Activated CD4-positive, alpha-beta T cell treated with anti-CD3 and anti-CD28 coated beads, Interleukin-2, amount 10 ng/mL, durations not matched to agents 24 days and 14 days (primary cell): ENCODE measurements at places on chromosomes 13 and 19. TPM values are rescaled to one million over a fixed set of nuclear protein-coding genes. Genes with fewer than 3 reads are reported as not detected.

DNA sequence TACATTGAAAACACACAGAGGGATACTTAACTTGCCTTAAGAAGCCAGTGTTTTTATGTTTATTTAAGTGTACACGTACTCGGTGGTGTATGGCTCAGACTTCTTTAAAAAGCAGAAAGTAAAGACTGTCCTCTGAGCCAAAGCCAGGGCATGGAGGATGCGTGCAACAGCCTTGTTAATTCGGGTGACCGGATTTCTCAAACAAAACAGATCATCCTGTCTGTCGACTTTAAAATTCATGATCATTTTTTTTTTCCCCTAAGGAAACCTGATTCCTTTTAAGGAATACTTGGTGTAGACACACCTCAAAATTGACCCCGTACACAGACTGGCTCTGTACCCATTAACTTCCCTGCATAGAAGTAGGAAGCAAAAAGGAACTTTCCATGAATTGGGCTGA is 124.7 kb upstream of the RNF113B start:
- H3K4me3 ChIP-seq: no peak overlapping the region
- DNase-seq: no peak
- no peaks in the 10 kb centered on the region for H3K4me1 ChIP-seq
- peaks cover 4% of the 10 kb centered on the region for H3K27me3 ChIP-seq
- H3K27ac ChIP-seq: no peak overlapping the region

DNA sequence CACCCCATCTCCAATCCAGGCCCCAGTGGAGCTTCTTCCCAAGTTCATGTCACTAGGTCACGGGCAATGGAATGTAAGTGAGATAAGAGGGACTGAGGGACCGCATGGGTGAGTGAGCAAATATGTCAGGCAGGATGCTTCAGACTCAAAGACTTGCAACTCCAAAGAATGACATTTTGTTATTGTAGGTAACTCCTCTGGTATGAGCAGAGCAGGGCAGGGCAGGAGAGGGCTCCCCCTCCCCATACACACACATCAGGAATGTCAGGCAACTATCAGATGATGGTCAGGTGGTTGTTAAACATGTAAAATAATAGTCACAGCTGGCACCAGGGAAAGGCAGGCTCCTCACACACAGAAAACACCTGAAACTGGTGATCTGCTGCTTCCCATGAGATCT is 10.6 kb downstream of the ERVV-2 start:
- no peaks in the 10 kb centered on the region for H3K4me1 ChIP-seq
- no peaks in the 10 kb centered on the region for H3K27me3 ChIP-seq
- no peaks in the 10 kb centered on the region for H3K36me3 ChIP-seq
- DNase-seq: no peak

The CYP4F8 gene
- not detected in 2 replicates for total RNA-seq

The CD22 gene
- 3.4 and 4.1 TPM in 2 replicates for total RNA-seq

The ZNF787 gene
- total RNA-seq: 36.4 and 37.0 TPM in 2 replicates

DNA sequence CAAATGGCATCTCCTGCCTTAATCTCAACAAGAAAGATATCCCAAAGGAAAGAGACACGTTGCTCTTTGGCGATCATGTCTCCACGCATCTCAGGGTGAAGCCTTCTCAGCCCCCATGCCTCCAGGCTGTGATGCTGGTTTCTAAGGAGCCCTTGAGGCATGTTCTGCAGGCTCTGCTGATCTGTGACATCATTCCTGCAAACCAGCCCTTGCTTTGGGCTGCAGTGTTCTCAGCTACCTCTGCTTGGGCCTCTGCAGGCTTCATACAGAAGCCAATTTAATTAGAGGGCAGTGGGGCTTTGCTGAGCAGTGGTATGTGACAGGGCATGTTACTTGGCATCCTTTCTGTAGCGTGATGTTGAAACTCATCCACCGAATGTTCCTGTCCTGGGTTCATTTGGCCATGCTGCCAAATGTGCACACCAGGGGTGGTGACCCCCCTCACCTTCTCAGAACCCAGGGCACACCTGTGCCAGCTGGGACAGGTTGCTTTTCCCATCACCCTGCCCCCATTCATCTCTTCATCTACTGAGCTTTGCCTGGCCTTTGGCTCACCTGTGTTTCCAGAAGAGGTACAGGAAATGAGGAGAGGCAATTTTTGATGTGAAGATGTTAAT is 230.9 kb downstream of the TEX29 start:
- no peaks in the 10 kb centered on the region for H3K27me3 ChIP-seq
- no peak overlapping the region for H3K27ac ChIP-seq
- no peaks in the 10 kb centered on the region for H3K36me3 ChIP-seq
- H3K4me1 ChIP-seq: no peaks in the 10 kb centered on the region
- no peak for DNase-seq

The ZNF471 gene
- total RNA-seq: 0.09 and 0.19 TPM in 2 replicates

GRCh38 chr19:18915639-18916038 is 3.5 kb downstream of the COPE start:
- peak; percentile 74 for DNase-seq
- H3K4me3 ChIP-seq: no peak overlapping the region
- peaks cover 41% of the 10 kb centered on the region for H3K36me3 ChIP-seq
- peak overlapping the region; percentile 34 for H3K27ac ChIP-seq
- H3K4me1 ChIP-seq: peaks cover 28% of the 10 kb centered on the region

DNA sequence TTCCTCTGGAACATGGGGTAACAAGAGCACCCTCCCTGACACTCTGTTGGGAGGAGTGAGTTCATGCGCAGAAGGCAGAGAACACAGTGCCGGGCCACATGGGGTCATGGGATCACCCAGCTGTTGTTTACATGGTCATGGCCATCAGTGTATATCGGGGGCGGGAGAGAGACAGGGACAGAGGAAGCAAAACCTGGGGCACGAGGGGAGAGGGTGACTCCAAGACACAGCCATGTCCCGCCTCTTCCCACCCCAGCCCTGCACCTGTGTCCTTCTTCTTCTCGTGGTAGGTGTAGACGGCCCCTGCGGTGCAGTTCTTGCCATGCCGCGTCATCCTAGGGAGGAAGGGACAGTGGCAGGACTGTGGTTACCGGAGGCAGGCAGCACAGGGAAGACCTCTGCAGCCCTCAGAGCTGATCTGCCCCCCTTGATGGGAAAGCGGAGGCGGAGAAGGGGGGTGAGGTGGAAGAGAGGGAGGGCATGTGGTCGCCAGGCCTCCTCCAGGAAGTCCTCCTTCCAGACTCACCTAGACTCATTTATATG is 19.9 kb downstream of the NOSIP start:
- H3K27me3 ChIP-seq: no peaks in the 10 kb centered on the region
- peak overlapping the region; percentile 89 for H3K4me3 ChIP-seq
- H3K27ac ChIP-seq: peak overlapping the region; percentile 97
- DNase-seq: peak; percentile 84
- H3K4me1 ChIP-seq: peaks cover 74% of the 10 kb centered on the region
- H3K36me3 ChIP-seq: peaks cover 44% of the 10 kb centered on the region

DNA sequence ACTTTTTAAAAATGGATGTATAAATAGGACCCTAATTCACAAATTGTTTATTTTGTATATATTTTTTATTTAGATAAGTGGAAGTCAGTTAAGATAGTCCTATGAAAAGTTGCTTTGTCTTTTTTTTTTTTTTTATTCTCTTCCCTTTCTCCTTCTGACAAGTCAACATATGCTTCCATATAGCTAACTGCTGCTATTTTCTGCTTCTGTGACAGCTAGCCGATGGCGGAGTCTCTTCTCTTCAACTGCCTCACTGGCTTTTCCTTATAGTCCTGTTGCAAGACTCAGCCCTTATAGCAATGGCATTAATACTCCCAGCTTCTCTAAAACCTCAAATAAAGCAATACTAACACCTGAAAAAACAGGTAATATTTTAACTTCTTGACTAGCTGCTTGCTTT is 45.3 kb downstream of the SLAIN1 start:
- H3K4me3 ChIP-seq: no peak overlapping the region
- H3K27ac ChIP-seq: no peak overlapping the region
- H3K36me3 ChIP-seq: peaks cover 22% of the 10 kb centered on the region
- peaks cover 3% of the 10 kb centered on the region for H3K4me1 ChIP-seq
- DNase-seq: no peak
- no peaks in the 10 kb centered on the region for H3K27me3 ChIP-seq

DNA sequence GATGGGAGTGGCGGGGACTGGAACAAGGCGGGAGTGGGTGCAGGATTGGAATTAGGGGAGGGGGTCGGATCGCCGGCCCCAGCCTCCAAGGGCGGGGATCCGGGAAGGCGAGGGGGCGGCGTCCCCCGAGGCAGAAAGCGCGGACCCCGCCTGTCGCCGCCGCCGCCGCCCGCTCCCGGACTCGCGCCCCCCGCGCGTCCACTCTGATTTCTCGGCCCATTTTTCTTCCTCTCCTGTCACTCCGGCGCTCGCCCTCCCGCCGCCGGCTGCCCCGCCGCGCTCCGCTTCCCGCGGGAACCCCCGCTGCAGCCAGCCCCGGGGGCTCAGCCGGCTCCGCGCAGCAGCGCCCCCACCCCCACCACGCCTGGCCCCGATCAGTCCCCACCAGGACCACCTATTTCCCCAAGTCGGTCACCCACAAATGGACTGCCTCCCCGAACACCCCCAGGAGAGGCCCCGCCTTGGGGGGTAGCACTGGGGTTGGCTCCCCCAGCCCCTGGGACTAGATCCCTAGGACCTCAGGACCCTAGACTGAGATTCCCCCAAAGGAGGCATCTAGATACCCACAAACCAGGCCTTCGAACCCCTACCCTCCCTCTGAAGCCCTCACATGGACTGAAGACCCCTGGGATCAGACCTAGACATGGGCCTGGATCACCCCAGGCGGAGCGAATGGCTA is 12.6 kb upstream of the ERFL start:
- H3K4me3 ChIP-seq: peak overlapping the region; percentile 90
- H3K36me3 ChIP-seq: no peaks in the 10 kb centered on the region
- peak overlapping the region; percentile 89 for H3K27ac ChIP-seq

The CASP14 gene
- not detected in 2 replicates for total RNA-seq

- H3K27ac ChIP-seq: no peak overlapping the region
- peak overlapping the region; percentile 76 for H3K4me3 ChIP-seq
- peak; percentile 76 for DNase-seq
- H3K27me3 ChIP-seq: peaks cover 49% of the 10 kb centered on the region
- no peaks in the 10 kb centered on the region for H3K36me3 ChIP-seq
Measured at GRCh38 chr13:36431204-36432105, 840 bp upstream of the CCNA1 start.

DNA sequence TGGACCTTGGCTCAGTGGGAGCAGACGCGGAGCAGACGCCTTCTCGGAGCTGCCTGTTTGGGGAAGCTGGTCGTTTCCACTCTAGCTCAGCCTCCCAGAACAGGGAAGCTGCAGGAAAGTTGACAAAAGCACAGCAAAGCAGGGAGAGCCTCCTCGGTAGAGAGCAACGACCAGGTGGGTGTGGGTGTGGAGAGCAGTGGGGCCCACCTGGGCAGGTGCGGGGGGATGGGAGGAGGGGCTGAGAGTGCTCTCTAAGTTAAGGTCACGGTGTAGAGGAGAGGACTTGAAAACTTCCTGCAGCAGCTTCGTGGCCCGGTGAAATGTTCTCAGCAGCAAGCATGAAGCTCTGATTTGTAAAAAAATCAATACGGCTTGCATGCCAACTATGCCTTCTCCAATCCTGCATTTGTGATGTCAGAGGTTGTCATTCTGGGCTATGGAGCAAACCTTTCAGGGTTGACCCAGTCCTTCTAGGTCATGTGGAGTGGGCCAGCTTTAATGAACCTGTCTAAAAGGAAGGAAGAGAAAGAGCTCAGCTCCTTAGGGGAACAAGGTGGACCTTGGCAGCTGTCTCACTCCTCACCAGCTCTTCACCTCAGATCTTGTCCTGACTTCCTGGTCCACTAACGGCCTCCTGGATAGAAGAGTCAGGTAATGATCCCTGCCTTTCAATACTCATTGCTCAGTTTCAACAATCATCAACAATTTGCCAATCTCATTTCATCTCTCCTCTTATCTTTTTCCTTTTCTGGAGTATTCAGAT is 85.8 kb upstream of the UBL3 start:
- H3K4me3 ChIP-seq: peak overlapping the region; percentile 87
- peak overlapping the region; percentile 94 for H3K27ac ChIP-seq
- H3K4me1 ChIP-seq: peaks cover 46% of the 10 kb centered on the region
- no peaks in the 10 kb centered on the region for H3K36me3 ChIP-seq
- no peak for DNase-seq

DNA sequence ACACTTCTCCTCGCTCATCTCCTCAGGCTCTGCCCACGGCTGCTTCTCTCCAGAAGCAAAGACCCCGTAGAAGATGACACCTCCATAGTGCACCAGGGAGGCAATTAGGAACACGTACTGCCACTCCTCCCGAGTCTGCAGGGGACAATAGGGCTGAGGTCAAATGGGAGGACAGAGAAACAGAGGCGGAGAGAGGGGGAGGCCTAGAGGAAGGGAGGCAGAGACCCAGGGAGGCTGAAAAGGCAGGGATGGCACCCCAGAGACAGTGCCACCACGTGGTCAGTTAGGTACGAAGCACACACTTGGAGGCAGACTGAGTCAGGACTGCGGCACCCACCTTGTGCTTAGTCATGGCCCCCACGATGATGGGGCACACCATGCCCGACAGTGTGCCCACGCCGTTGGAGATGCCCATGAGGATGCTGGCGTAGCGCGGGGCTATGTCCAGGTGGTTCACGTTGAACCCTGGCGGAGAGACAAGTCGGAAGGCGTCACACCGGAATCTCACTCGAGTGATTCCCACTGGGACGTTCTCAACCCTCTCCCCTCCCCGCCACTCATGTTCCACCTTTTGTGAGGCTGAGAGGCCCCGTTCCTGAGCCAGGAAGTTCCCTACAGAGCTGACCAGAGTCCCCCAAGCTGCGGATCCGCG is 5.6 kb downstream of the GFY start:
- H3K27me3 ChIP-seq: peaks cover 85% of the 10 kb centered on the region
- H3K36me3 ChIP-seq: no peaks in the 10 kb centered on the region
- H3K4me1 ChIP-seq: peaks cover 46% of the 10 kb centered on the region
- peak; percentile 74 for DNase-seq
- H3K4me3 ChIP-seq: no peak overlapping the region
- H3K27ac ChIP-seq: no peak overlapping the region

DNA sequence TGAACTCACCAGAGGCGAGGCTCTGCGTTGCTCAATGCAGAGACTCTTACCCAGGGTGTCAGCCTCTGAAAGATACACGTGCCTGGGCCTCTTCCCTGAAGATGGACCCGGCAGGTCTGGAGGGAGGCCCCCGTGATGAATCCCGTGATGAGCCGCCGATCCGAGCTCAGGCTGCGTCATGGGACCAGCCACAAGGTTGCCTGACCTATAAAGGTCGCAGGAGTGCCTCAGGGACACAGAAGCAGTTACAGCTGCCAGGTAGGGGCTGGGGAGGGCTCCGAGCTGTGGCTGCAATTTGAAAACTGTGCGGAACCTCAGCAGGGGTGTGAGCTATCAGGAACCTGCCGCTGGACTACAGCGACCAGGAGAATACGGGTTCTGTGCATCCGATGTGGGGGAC is 10.5 kb upstream of the ATP11A start:
- no peak overlapping the region for H3K27ac ChIP-seq
- peaks cover 11% of the 10 kb centered on the region for H3K4me1 ChIP-seq
- DNase-seq: no peak
- H3K27me3 ChIP-seq: peaks cover 13% of the 10 kb centered on the region

GRCh38 chr13:110225609-110226574 is 81.1 kb downstream of the COL4A1 start:
- no peak for DNase-seq
- H3K36me3 ChIP-seq: no peaks in the 10 kb centered on the region
- H3K27me3 ChIP-seq: peaks cover 15% of the 10 kb centered on the region
- H3K4me1 ChIP-seq: no peaks in the 10 kb centered on the region
- no peak overlapping the region for H3K27ac ChIP-seq
